Activated CD4-positive, alpha-beta T cell treated with anti-CD3 and anti-CD28 coated beads, Interleukin-2, amount 50 U/mL, for 16 hours (primary cell): ENCODE measurements at places on chromosomes 12 and 14.

DNA sequence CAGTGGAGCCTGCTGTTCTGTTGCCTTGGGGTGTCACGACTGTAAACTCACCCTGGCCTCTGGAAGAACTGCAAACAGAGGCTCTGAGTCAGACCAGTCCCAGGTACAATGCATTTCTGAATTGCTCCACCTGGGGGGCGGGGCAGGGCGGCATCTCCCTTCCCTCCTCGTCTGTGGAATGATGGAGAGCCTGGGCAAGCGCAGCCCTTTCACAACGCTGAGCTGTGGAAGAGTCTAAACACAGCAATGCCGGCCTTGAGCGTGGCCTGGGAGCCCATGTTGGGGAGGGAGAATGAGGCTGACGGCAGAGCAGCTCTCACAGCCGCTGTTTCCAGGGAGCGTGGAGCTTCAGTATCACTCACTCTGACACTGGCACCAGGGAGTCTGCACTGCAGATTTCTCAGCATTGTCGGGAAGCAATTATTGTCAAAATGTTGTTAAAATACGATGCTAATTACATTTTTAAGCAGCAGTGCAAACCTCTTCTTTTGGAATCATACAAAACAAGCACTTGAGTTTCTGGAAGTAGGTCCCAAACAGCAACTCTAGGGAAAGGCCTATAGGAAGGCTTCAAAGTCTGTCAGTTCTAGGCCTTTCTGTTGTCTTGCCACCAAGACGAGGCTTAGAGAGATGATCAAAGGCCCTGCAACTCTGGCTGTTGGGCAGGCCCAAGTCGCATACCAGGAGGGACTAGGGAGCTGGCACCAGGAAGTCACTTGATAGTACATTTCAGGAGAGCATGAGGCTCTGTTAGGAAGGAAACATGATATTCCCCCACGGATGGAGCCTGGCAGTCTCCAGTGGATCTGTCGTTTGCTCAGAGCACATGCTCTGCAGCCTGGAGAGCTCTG is 244.0 kb upstream of the FKBP4 start:
- DNase-seq: peak; percentile 18

DNA sequence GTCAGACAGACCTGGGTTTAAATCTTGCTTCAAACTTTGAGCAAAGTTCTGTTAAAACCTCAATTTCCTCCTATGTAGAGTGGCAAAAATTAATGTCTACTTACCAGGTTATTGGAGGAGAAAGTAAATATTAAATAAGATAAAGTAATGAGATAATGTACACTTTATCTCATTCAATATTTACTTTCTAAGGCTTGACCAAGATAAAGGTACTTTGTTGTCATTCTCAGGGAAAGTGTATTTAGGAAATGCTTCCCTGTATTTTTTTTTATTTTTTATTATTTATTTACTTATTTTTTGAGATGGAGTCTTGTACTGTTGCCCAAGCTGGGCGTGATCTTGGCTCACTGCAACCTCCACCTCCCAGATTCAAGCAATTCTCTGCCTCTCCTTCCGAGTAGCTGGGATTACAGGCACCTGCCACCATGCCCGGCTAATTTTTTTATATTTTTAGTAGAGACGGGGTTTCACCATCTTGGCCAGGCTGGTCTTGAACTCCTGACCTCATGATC is 4.7 kb downstream of the FAM161B start:
- no peak for DNase-seq

GRCh38 chr14:61641914-61642613 is 53.2 kb upstream of the HIF1A start:
- DNase-seq: no peak

DNA sequence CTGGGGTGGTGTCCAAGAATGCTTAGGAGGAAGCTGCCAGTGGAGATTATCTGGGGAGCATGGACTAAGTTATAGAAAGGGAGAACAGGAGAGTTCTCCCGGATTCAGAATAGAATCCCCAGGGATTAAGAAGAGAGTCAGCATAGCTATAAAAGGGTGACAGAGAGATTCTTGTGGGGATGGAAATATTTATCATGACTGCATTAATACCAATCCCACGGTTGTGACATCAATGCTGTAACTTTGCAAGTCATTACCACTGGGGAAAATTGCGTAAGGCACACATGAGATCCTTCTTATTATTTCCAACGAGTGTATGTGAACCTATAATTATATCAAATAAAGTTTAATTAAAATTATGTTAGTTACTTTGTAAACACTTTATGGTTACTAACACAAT is 447.9 kb upstream of the TMEM132C start:
- no peak for DNase-seq

- no peak for DNase-seq
These were observed 2.1 kb downstream of the OR6C70 start for GRCh38 chr12:55467836-55468235.

DNA sequence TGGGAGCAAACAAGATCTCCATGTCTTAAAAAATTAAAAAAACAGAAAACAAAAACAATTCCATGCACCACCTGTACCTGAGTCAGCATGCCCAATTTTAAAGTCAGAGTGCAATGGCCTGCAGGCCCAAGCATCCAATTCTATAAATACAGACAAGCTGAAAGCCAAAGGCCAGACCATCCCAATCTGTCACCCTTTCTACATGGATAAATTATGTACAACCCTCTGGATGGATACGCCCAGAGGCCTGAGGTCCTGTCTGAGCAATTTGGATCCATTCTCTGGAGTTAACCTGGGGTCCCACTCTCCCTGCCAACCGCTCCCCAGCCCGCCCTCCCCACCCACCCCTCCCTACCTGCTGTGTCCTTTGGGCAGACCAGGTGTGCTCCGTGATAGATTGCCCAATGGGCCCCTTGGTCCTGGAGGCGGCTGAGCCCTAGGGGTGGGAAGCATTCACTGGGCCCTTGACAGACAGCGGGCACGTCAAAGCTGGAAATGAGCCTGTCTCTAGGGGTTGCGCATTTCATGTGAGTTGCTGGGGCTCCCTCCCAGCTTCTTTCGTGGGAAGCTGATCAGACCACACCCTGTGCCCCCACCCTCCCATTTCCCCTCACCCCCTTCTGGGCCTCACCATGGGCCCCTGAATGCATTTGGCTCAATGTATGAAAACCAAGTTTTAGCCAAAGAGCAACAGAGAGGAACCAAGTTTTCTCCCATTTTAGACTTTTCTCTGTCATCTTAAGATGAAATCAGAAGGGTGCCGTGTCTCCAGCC is 171.3 kb downstream of the BCL11B start:
- DNase-seq: no peak

DNA sequence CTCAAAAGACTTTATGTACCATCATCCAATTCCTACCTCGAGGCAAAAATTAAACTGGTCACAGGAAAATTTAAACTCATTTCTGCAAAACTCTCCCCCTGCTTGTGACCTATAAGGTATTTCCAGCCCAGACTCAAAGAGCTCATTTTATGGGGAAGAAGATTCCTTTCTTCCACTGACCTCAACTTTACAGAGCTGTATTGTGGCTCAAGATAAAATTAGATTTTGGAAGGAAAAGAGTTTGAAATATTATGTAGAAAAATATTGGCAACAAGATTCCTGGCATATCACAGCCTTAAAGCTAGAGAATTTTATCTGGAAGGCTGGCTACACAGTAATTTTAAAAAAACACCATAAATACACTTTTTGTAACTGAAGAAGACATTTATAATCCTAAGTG is 91.7 kb downstream of the STXBP6 start:
- DNase-seq: no peak

GRCh38 chr12:50715174-50715573 is 48.7 kb upstream of the ATF1 start:
- no peak for DNase-seq

DNA sequence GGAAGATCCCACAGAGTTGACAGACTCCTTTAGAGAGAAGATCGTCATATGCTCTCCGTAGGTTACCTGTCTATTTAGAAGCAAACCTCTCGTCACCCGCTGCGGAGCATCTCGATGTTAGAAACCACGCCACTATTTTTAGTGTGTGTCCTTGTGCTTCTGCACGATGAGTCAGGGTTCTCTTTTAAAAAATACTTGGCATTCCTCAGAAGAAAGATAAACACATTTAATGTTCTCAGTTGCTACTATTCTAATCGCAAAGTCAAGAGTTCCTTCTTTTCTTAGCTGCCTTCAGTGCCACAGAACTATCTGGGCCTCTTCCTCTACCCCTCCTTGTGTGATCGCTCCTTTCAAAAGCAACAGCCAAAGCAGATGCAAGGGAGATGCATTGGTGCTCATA is 192.4 kb downstream of the PELI2 start:
- no peak for DNase-seq

DNA sequence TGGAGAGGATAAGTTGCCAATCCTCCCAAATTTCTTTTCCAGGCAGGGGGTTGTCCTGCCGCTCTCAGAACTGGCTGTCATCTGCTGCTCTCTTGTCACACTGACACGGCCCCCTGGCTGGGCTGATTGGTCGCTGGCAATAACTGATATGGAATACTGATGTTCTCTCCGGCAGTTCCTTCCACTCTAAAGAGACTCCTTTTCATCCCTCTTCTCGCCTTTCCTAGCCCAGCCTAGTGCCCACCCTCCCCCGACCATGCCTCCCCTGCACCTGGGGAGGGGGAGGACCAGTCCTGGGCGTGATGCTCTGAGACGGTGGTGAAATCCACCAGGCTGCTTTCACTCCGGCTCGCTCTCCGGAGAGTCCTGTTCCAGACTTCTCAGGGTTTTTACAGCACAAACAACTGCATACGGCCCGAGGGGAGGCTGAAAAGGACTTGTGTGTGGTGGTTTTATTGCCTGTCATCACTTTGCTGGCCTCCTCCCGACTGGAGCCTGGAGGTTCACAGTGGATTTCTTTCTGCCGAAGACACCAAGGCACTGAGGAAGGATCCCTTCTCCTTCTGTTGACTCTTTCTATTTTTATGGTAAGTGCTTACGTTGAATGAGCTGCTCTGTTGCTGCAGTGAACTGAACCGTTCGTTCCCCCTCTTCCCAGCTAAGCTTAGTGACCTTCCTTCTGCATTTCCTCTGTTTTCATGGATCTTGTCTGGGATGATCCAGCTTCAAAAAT is at the start of gene ANO4:
ANO4 (plus strand) TSS at position 336 of the 733 bp plus-strand sequence. CDS start 107,010 bp downstream, outside the sequence.
- no peak for DNase-seq

DNA sequence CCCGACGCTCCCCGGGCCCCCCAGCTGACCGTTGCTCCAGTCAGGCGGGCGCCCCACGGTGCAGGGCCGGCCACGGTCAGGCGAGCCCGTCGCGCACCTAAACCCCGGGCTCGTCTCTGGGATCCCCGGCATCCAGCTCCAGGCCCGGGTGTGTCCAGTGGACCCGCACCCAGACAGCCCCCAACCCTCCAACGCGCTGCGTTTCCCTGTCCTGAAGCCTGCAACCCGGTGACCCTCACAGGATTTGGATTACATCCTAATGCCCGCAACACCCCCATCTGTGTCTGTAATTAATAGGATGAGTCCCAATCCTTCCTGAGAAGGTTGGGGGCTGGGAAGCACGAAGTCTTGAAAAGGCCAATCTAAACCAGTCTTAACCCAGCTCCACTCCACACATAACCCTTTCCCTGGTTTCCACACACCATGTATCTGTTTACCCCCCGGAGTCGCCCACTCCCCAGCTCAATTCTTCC is 10.4 kb downstream of the CPNE6 start:
- DNase-seq: no peak
